ENCODE measurements at places on chromosomes 7 and 10.

DNA sequence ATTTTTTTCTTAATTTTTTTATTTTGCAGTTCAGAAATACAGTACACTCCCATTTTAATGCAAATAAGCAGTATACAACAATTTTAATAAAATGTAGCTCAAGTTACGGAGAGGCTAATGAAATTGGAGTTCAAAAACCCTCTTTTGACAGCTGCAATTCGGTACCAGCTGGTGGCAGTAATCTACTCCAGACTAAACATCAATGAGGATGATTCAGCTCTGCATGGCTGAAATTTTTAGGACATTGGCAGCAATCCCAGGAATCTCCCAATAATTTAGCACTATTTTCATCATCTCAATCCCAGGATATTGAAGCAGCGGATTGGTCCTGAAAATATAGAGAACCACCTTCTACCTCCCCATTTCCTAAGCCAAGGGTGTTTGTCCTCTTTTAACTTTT is 278.8 kb downstream of the CACNA2D1 start:
- peak; percentile 68 for DNase-seq

DNA sequence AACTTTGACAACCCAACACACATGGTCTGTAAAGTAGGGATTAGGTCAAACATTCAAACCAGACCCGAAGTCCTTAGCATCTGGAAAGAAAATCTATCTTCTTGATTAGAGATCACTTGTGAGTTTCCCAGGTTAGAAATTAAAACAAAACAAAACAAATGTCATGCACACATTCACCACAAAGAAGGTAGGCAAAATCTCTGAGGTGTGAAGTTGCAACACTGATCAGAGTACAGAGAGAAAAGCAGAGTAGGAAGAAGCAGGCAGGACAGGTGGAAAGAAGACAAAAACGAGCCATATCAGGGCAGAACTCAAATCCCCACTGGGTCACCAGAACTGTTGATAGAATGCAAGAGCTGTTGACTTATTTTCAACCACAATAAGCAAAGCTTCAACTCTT is 102.8 kb upstream of the THSD7A start:
- DNase-seq: no peak

DNA sequence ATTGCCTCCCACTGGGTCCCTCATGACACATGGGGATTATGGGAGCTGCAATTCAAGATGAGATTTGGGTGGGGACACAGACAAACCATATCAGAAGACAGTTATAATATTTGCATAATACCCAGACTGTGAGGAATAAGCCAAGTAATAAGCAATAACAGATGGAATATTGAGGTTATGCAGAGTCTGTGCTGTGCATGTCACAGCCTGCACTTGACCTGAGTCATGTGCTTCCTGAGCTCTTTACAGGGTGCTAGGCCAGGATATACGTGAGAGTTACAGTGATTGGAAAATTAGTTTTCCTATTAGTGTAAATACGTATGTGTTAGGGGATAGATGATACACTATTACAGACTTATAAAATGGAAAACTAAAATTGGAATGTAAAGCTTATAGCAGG is 288.7 kb downstream of the SDK1 start:
- DNase-seq: no peak

GRCh38 chr10:110304394-110304779 is 333 bp downstream of the SMNDC1 start:
- DNase-seq: no peak

- DNase-seq: no peak
These were observed 57.4 kb downstream of the ITGB8 start for GRCh38 chr7:20388084-20388483.

DNA sequence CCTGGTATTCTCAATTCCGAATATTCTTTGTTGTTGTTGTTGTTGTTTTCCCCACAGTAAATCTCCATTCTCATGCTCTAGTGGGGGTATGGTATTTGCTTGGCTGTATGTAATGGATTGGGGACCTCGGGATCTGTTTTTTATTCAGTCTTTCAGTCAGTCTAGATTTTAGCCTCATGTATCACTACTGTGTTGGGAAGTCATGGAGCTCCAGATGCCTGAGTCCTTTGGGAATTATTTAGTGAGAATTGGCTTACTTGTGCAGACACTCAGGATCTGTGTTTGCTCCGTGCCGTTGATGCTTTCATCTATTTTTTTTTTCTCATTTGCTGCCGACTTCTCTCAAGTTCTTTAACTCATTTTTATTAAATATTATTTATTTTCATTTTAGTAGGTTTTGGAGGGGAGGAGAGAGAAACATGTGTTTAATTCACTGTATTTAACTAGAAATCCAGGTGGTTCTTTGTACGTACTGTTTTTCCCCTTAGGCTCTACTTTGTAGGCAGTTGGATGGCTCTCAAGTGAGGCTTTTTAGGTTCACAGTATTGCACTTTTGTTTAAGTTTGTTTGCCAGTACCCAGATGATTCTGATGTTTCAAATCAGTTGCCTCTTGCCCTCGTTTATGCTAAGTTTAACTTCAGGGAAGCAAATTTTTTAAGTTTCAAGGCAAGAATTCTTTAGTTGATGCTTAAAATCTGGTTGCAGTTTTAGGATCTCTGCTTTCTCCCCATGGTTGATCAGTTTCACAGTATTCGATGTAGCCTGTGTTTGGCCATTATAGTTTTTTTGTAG is 36.9 kb downstream of the ZNRF2 start:
- peak; percentile 16 for DNase-seq

DNA sequence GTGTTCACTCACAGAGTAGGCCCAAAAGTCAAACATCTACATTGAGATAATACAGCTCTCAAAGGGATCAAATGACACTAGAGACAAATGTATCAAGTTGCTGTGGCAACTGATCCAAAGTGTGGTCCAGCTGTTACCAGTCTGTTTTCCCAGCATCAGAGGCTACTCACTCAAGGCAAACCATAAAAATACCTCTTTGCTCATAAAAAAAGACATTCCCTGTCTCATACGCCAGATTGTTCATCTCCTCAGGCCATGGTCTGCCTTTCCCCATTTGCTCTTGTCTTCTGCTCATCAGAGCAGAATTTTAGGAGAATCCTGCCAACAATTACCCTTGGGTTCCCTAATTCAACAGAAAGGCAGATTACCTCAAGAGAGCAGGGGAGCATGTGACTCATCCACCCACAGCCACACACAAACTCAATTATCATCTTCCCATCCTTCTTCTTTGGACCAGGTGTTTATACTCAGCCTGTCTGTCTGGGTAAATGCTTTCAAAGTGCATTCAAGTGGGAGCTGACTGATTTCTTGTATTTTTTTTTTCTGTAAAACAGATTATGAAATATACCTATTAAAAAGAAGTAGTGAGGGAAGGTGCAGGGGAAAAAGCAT is 226.5 kb upstream of the HPS1 start:
- DNase-seq: peak; percentile 64

- no peak for DNase-seq
These were observed 15.9 kb upstream of the AKR1B1 start for GRCh38 chr7:134474828-134475227.

DNA sequence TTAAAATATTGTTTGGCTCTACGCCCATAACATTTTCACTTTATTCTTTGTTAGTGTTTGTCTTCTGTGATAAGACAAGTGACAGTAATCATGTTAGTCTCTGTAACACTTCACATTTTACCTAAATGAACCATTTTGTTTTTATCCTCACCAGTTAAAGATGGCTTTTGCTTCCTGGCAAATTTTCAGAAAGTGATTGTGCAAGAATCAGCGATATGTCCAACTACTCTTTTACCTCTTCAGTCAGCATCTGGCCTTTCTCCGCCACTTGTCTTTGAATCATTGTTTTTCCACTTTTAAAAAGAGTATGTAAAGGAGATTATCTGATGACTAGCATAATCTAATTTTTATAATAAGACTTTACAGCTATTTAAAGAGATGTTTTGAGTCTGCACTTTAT is 3.5 kb downstream of the DGKB start:
- peak; percentile 93 for DNase-seq

- DNase-seq: no peak
These were observed 1156.7 kb downstream of the GATA3 start for GRCh38 chr10:9211228-9211627.

DNA sequence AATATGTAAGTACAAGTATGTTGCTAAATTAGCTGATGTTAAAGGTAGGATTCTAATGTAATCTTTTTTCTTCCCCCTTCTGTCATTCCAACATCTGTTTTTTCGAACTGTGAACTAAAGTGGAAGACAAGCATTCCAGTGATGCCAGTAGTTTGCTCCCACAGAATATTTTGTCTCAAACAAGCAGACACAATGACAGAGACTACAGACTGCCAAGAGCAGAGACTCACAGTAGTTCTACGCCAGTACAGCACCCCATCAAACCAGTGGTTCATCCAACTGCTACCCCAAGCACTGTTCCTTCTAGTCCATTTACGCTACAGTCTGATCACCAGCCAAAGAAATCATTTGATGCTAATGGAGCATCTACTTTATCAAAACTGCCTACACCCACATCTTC is 62.7 kb downstream of the WAC start:
- DNase-seq: no peak

DNA sequence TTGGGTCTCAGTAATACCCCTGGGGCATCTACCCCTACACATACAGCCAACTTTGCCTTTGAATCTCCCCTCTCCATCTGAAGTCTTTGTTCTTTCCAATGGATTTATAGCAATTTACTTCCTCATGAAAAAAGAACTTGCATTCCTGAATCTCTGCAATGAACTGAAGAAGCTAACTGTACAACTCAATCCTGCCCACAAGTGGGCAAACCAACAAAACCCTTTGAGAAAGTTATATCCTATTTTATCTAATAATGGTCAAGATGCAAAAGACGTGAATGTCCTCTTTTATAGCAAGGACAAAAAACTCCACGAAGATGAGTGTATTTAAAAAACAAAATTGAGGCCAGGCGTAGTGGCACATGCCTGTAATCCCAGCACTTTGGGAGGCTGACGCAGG is 991.3 kb downstream of the LRMDA start:
- no peak for DNase-seq

DNA sequence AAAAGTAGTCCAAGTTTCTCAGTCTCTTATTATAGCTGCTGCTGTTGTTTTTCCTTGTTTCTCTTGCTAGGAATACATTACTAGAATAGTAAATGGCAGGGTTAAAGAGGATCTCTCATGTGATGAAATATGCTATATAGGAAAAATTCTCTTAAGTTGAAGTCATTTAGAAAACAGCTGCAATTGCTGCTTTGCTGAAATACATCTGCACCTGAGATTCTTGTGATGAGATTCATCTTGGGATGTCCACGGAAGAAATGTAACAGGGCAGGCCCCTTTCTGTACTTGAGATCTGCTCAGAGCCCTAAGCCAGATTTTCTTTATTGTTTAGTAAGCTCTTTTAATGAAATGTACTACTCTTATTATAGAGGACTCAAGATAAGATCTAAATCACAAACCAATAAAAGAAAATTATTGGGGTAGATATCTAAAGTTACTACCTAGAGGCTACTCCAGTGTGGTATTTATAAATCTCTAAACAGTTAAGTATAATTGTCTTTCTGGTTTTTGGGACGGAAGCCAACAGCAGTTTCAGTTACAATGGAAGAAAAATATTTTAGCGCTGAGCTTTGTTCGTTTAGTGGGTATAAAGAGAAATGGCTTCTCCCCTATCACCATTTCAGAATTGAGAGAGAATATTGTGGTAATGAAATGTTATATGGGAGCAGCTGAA is 701.5 kb downstream of the KCNMA1 start:
- DNase-seq: no peak

GRCh38 chr7:45962861-45963260 is 41.8 kb upstream of the IGFBP3 start:
- no peak for DNase-seq

- peak; percentile 73 for DNase-seq
These were observed 334.1 kb upstream of the TPK1 start for GRCh38 chr7:145169908-145170307.

GRCh38 chr10:83988435-83988834 is 150.9 kb upstream of the GHITM start:
- DNase-seq: no peak

DNA sequence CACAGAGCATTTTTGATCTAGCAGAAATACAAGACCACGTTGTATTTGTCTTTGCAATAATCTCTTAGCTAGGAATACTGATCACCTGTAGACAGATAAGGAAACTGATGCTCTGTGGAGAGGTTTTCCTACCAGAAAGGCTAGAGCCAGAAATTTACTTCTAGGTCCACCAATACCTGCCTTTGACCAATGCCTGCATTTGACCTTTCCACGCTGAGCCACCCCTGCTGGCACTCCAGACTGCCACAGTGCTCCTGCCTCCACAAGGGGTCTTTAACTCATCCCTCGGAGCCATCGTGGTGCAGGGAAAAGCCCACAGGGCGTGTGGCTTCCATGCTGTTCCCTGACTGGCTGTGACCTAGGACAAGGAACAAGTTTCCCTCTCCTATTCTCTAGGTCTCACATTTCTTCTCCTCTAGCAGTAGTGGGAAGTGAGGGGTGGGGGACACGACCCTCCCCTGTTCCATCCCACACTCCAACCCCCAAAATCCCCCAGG is 1.5 kb upstream of the ELN start:
- no peak for DNase-seq

DNA sequence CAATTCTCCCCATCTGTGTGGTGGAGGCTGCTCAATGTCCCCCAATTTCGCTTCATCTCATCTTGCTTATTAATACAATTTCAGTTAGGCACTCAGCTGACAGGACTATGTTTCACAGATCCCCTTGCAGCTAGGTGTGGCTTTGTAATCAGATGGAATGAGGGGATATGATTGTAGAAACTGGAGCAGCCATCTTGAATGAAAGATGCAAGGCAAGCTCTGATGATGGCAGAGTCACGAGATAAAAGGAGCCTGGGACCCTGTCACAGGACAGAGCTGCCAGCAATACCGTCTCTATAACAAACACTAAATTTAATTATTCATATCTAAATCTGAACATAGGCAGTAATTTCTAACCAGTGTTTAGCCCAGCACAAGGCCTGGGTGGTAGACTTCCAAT is 991 bp upstream of the DLD start:
- DNase-seq: no peak

DNA sequence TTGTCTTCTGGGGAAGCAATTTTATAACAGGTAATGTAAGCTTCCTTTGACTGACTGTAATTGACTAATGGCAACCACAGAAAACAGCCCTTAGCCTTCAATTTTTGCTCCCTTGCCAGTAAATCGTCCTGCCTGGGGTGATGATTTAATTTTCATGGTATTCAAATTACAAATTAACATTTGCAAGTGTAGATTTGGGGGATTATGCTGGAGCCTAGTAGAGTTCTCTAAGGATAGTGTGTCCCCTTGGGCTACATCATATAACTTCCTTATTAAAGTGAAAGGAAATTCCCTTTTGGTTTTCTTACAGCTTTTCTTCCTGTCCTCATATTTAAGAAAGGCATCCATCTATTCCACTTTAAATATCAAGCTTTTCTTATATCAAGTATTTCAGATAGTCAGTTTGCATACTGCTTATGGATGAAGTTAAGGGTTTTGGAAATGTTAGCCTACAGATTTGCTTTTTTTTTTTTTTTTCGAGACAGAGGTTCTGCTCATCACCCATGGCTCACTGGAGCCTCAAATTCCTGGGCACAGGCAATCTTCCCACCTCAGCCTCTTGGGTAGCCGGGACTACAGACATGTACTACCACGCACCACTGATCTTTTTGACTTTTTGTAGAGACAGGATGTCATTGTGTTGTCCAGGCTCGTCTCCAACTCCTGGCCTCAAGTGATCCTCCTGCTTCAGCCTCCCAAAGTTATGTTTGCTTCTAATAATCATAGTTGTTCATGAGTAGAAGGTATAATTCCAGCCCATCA is 35.9 kb upstream of the HDAC9 start:
- DNase-seq: no peak

- no peak for DNase-seq
These were observed 178.3 kb upstream of the AUTS2 start for GRCh38 chr7:69419934-69420333.

All from NCI-H1092 treated with DMSO at 0.1 percent for 48 hours (cell line).